ENCODE measurements at places on chromosomes 7 and 10.

DNA sequence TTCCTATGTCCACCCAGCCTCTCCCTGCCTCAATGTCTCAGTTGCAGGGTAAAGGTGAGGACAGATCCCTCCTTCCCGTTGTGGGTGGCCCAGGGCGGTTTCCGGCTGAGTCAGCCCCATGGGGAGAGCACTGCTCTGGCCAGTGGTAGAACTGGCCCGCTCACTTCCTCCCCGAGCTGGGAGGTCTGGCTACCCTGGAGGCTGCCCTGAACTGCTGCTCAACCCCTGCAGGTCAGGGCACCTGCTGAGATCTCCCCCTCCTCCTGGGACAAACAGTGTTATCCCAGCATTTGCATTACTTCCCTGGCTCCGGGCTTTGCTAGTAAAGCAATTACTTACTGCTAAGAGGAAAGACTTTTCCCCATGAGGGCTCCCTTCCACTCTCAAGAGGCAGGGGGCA, 21.4 kb upstream of the IMPDH1 start:
- peak; percentile 43 for DNase-seq

DNA sequence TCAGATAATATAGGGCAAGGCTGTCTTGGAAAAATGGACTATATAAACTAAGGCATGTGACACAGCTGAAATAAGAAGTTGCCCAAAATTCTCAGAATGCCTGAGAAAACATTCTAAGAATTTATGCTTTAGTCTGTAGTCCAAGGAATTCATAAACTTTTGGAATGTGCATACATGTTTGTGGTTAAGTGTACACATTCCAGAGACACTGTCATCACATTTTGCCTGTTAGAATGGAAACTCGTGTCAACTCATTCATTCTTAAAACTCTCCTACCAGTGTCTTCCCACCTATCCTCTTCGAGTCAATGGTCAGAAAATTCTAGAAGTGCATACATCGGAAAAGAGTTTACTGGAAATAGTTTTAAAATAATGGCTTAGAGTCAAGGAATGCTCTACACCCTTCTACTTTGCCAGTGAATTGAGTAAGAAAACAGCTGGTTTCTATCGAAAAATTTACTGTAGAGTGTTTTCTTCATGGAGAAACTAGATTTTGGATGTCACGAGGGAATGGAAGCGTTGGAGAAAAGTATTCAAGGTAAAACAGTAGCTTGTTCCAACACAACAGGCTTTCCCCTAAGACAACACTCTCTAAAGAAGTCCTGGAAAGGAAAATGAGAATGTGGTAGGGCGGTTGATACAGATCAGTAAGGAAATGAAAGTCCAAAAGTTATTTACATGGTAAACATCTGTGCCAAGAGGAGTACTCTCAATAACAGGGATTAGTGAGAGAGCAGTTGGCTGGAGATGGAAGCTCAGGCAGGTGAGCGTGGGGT, 1177.6 kb upstream of the C7orf33 start:
- DNase-seq: no peak

DNA sequence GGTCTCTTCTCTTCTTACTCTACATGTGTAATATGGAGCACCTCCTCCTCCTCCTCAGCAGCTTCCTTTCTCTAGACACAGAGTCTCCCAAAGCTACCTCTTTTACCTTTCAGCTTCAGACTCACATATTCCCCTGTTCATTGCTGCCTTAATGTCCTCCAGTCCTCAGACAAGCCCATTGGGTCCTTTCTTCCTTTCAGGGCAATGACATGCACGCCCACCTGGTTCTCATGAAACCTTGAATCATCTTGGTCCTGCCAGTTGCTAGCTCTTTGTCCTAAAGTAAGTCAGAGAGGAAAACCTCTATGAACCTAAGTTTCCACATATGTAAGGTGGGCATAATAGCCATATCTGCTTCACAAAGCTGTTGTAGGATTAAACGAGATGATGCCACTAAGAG, 227.0 kb downstream of the RPS24 start:
- no peak for DNase-seq

GRCh38 chr10:123622381-123622780, 43.8 kb upstream of the GPR26 start:
- no peak for DNase-seq

GRCh38 chr10:17003151-17003550, 126.5 kb downstream of the CUBN start:
- no peak for DNase-seq

GRCh38 chr10:46074196-46074946, 28.3 kb upstream of the MSMB start:
- no peak for DNase-seq

DNA sequence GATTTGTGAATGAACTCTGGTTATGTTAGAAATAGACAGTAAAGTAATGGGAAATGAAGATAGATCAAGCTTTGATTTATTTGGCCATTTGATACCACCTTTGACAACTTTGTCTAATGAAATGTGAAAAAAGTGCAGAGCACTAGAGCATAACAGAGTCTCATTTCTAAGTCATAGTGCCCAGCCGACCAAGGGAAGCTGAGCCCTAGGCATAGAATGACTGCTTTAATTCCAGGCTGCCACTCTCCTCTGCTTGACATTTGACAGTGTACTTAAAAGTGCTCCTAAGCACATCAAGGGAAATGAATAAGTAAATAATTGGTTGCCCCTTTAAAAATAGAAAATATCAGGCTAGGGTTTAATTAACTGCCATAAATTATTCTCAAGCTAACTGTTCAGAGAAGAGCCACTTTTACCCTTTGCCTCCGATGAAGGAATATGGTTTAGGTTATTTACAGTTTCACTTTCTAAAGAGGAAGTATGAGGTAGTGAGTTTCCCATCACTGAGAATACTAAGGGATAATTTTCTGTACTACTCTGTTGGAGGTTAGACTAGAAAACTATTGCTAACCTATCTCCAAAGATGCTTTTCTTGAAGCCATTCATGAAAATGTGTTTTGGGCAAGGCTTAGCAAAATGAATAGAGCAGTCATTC, 591.6 kb downstream of the REEP3 start:
- no peak for DNase-seq

DNA sequence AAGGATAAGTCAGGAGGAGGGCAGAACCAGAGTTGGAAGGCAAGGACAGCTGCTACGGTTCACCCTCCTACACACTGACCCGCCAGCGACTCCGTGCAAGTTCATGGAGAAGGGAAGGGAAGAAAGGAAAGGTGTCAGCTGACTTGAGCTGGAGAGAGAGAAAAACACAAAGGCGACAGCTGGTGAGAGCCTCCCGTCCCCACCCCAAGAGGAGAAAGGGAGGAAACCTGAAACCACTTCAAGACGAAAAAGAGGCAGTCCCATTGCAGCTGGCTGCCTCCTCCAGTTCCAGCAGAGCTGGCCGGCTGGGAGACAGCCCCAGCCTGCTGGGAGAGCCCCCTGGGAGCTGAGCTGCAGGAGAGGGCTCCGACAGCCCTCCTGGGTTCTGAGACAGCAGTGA, 75.2 kb downstream of the PARD3 start:
- peak; percentile 73 for DNase-seq

GRCh38 chr7:115267503-115267902, 345.6 kb downstream of the MDFIC start:
- no peak for DNase-seq

DNA sequence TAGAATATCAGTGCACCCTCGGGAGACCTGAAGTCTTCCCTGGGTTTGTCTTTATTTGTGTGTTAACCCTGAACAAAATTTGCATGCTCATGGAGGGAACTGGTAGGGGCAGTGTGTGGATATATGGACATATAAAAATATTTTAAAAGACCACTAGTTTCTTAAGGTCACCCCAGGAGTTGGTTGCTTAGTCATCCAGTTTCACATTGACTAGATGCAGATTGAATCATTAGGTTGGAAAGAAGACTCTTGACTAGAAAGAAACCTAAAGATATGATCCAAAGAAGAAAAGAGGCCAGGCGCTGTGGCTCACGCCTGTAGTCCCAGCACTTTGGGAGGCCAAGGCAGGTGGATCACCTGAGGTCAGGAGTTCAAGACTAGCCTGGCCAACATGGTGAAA, 137.1 kb downstream of the KAT6B start:
- DNase-seq: no peak

- DNase-seq: no peak
Observed at GRCh38 chr10:52952391-52953055, 179.9 kb upstream of the MBL2 start.

DNA sequence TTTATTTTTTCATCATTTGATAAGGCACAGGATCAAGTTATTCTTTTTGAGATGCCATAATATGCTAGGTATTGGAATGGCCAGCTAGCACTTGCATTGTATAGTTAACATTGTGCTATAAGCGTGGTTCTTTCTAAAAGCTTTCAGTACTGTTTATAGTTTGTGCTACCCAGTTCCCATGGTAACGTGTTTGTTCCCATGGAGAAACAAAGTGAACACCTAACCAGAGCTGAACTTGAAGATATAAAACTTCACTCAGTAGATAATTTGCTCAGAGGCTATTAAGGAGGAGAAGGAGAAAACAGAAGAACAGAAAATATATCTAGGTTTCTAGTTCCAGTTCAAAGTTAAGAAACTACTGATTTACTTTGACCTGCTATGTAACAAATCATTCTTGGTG, 23.6 kb upstream of the ITGB8 start:
- no peak for DNase-seq

DNA sequence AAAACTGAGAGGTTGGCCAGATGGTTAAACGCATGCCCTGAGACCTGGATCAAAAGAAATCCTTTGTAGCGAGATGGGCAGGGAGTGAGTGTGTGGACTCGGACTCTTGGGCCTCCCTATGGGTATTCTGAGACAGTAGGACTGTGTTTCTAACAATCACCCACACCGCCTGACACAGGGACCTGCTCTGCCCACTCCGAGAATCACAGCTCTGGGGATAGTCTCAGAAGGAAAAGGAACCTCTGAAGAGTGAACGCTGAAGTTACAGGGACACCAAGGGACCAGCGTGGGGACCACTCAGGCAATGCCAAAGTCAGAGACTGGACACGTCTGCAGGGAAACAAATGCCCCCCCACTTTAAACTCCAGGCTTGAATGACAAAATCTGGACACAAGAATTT, 242.1 kb upstream of the TCERG1L start:
- DNase-seq: no peak

GRCh38 chr7:1738511-1738910, 68.4 kb downstream of the ELFN1 start:
- no peak for DNase-seq

DNA sequence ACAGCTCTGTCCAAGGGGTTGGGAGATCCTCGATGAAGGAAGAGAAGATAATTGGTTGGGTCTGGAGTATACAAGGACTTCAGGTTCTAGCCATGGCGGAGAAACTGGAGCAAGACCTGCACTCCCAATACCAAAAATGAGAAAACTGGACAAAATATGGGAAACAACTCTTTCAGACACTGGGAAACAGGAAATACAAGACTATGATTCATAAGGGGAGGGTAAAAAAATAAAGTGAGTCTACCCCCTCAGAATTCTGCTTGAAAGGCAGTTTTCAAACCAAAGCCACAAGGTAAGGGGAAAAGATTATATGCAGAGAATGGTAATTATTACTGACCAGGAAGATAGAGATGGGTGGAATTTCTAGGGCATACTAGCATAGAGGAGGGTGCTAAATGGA, 10.2 kb upstream of the SEC61G start:
- no peak for DNase-seq

GRCh38 chr10:112687647-112688046, 240.6 kb downstream of the VTI1A start:
- DNase-seq: no peak

- DNase-seq: no peak
Observed at GRCh38 chr10:131002031-131002861, 309.3 kb downstream of the TCERG1L start.

- no peak for DNase-seq
Observed at GRCh38 chr7:37040330-37040729, 316.0 kb upstream of the AOAH start.

- no peak for DNase-seq
Observed at GRCh38 chr10:35480142-35480541, 125.0 kb upstream of the GJD4 start.

DNA sequence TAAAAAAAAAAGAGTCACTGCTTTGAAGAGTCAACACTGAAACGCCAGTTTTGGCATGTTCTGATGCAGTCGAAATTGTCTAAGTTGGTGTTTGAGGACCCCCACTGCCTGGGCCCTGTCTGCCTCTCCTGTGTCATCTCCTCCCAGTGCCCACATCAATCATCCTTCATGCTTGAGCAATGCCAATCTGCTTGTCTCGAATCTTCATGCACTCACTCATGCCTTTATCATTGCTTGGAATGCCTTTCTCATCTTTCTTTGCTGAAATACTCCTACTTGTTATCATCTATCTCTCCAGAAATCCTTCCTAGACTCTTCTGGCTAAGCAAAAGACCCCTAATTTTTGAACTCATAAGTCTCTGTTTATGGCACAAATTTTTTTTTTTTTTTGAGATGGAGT, 42.1 kb upstream of the PLPP4 start:
- DNase-seq: no peak

DNA sequence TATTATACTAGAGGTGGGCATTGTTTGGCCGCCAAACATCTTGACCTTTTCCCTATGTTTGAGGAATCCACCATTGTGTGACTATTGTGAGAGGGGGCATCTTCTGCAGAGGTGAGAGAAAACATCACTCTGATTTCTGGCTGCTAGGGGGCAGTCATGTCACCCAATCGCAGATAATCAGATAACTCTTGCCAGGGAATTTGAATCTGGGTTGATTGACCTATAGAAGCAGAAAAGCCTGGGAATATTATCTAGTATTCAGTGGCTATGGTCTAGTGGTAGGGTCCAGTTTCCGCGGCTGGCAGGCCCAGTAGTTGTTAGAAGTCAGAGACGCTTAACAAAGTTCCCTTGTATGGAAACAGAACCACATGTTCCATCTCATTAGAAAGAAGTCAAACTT, 808.5 kb downstream of the PHTF2 start:
- DNase-seq: peak; percentile 50

GRCh38 chr7:90621125-90621746, 25.1 kb downstream of the CDK14 start:
- no peak for DNase-seq

DNA sequence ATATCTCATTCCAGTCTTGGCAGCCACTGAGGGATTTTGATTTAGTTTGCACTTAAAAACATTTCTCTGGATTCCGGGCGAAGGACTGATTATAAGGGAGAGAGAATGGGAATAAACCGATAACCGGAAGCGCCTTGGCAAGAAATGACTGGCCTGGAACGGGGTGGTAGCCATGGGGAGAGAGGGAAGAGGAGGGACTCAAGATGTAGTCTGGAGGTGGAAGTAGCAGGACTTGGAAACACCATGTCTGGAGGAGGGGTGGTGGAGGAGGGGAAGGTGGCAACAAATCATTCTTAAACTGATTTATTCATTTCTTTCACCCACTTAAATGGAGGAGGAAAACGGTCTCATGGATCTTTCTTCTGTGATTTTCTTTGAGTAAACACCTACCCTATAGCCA, 238.1 kb downstream of the REEP3 start:
- no peak for DNase-seq

GRCh38 chr7:7969306-7970236, 975 bp downstream of the GLCCI1 start:
- DNase-seq: peak; percentile 40
